GM04503 (cell line): ENCODE measurements at places on chromosomes 13 and 19.

GRCh38 chr13:25874064-25874737 lies 177.6 kb downstream of the SHISA2 start:
- no peak for DNase-seq

- DNase-seq, result no peak
Observed at GRCh38 chr13:104357174-104357573, 1291.0 kb upstream of the SLC10A2 start.

DNA sequence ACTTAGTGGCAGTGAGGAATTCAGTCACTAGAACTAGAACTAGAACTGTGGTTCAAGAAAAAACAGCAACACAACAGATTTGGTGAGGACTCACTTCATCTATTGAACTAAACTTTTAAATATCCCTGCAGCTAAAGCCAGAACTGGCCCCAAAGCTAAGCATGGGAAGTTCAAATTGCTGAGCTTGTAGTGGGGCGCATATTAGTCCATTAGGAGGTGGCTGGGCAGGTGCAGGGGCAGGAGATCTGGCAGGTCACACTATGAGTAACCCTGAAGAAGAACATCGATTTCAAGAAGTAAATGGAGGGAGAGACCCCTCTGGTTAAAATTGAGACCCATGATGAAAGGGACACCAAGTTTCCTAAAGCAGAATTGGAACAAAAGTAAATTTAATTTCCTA lies 73.8 kb upstream of the UBAC2 start:
- DNase-seq, result no peak

- DNase-seq, result no peak
Observed at GRCh38 chr19:15551293-15552004, 43.1 kb downstream of the CYP4F22 start.

DNA sequence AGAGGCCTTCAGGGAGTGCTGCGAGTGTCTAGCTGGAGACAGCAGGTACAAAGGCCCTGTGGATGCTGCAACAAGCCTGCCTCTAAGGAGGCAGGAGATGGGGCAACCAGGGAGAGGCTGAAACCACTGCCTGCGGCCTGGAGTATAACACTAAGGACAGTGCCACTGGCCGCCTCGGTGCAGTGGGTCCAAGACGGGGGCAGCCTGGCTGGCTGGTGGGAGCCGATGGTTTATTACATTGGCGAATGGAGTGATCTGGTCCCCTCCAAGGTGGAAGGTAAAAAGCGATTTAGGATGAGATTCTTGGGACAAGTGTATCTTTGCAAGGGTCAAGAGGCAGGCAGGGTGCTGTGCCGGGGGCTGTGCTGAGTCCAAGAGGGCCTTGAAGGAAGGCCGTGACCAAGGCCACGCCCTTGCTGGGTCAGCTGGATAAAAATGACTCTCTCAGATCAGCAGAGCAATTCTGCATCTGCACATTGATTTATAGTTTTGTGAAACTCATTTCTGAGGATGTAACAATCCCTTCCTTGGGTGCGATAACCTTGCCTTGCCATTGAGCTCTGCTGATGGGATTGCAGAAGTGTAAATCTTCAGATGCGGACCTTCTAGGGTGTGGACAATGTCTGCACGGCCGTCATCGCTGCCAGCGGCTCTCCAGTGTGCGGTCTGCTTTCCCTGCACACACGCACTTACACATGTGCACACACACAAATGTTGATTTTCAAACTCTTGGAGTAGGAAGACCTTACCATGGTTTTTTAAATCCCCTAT lies 6.0 kb downstream of the TMEM255B start:
- no peak for DNase-seq

- DNase-seq, result no peak
Observed at GRCh38 chr19:45276284-45276687, 25.2 kb downstream of the MARK4 start.

- DNase-seq, result no peak
Observed at GRCh38 chr13:39315796-39316195, 277.5 kb downstream of the NHLRC3 start.

GRCh38 chr19:4124638-4125037 lies 716 bp upstream of the MAP2K2 start:
- DNase-seq, result no peak

- no peak for DNase-seq
Observed at GRCh38 chr19:43534305-43534815, 1.4 kb downstream of the ZNF575 start.

DNA sequence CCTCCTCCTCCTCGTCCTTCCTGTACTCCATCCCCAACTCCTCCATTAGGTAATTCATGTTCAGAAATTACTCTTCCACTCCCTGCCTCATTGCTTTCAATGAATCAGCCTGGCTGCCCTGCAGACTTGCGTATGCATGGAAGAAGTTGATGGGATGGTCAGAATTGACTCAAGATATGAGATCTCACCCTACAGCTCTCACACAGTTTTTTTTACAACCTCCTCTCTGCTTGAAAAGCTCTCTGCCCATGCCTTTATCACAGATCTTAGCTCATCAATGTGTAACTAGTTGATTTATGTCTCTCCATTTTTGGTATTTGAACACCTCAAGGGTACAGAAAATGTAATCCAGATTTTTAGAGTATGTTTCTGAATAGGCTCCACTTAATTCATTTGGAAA lies 506.9 kb downstream of the TBC1D4 start:
- no peak for DNase-seq

GRCh38 chr13:90826688-90827087 lies 520.8 kb upstream of the MIR17HG start:
- DNase-seq, result no peak

- DNase-seq, result no peak
Observed at GRCh38 chr19:1042689-1043511, 3.0 kb downstream of the ABCA7 start.

DNA sequence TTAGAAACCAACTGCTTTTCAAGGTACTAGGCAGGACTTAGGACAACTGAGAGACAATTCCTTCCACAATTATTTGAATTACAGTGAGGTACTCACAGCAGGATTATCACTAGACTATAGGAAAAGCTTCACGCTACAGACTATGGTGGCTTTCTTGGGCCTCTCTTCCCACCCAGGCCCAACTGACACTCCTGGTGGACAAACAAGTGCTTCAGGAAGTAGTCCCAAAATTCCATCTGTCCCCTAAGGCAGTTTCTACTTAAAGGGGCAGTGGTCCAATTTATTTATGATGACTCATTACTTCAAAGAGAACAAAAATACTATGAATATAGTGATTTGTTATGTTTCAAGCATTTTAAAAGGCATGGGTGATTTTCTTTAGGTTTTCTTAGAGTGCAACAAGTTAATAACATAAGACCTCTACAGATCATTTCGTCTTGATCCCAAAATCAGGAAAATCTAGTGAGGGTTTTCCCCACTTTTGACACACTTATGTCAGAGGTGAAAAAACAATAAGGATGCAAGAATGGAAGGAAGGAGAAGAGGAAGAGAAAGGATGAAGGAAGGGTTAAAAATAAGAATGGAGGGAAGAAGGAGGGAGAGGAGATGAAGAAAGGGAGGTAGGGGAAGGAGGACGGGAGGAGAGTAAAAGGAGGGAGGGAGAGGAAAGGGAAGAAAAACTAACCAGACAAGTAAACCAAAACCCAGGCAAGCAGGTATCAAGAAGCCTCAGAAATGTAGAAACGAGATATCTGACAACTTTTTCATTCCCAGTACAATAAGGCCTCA lies 100.7 kb downstream of the SERP2 start:
- DNase-seq, result no peak

- peak; percentile 50 for DNase-seq
Observed at GRCh38 chr19:51887522-51888498, at the start of gene ZNF577. ZNF577 (minus strand) TSS chr19:51887951; CDS start chr19:51880382, 7,569 bp downstream.

GRCh38 chr13:33862016-33862415 lies 44.1 kb downstream of the RFC3 start:
- DNase-seq, result no peak

DNA sequence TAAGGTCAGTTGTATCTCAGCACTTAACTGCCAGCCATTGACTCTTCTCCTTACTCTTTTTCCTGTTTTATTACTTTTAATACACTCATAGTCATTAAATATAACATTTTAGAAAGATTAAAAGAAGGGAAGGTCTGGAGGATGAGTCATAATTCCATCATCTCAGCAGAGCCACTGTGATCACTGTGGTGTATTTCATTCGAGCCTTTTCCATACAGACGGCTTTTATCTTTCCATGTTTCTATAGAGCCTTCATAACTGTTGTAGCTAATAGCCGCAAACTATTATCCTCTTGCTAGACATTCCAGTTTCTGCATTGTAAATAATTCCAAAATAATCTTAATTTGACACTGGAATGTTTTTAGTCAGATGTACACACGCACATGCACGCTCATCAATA lies 4.7 kb upstream of the FLT1 start:
- DNase-seq, result no peak

GRCh38 chr13:94696171-94696570 lies 16.2 kb downstream of the SOX21 start:
- no peak for DNase-seq

GRCh38 chr13:32409561-32410421 lies 18.1 kb downstream of the N4BP2L1 start:
- no peak for DNase-seq

GRCh38 chr13:97890573-97890972 lies 62.9 kb upstream of the IPO5 start:
- DNase-seq, result no peak

GRCh38 chr13:37074703-37075102 lies 15.2 kb upstream of the SUPT20H start:
- no peak for DNase-seq

DNA sequence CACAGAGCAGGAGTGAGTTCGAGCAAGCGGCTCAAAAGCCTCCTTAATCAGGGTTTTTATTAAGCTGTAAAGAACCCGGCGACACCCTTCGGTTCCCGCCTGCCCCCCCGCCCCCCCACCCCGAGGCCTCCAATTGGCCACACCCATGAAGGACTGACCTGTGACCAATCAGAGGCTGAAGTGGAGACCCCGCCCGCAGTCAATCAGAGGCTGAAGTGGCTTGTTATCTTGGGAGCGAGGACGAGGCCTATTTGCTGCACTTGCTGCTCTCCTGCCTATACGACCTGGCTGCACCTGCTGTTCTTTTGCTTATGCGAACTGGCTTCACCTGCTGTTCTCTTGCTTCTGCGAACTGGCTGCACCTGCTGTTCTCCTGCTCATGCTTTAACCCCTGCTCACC lies 844.9 kb downstream of the OLFM4 start:
- no peak for DNase-seq

DNA sequence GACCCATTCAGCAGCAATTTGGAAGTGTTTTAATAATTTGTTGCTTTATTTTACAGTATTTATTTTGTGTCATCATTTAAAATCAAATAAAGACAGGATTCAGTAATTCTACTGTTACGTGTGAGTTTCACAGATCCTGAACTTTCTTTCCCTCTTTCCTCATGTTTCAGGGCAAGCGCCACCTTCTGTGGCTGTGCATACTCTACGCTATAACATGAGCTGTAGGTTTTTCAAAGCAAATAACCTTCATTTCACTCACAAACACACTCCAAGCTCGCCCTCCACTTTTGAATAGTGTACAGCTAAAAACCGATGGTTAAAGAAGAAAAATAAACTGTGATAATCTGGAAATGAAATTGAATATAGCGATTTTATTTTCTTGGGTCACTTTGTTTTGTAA lies 753.3 kb downstream of the OLFM4 start:
- no peak for DNase-seq

- DNase-seq, result no peak
Observed at GRCh38 chr19:13819238-13819637, 24.0 kb downstream of the ZSWIM4 start.

- no peak for DNase-seq
Observed at GRCh38 chr19:3061182-3062161, 823 bp downstream of the TLE5 start.
